Tibial artery (tissue), 4 donors: ENCODE measurements at places on chromosomes 2 and 18.

GRCh38 chr2:9422321-9423099 lies 818 bp downstream of the ITGB1BP1 start:
- peak overlapping the region; percentile 85 for H3K4me3 ChIP-seq
- peaks cover 37% of the 10 kb centered on the region for H3K4me1 ChIP-seq

GRCh38 chr2:150138587-150138986 lies 348.9 kb downstream of the RND3 start:
- no peak for DNase-seq
- no peak overlapping the region for H3K27ac ChIP-seq
- no peaks in the 10 kb centered on the region for H3K36me3 ChIP-seq

- no peaks in the 10 kb centered on the region for H3K36me3 ChIP-seq
- no peak for DNase-seq
- H3K4me3 ChIP-seq = no peak overlapping the region
- peaks cover 89% of the 10 kb centered on the region for H3K4me1 ChIP-seq
- H3K27ac ChIP-seq = peak overlapping the region; percentile 56
- no peaks in the 10 kb centered on the region for H3K27me3 ChIP-seq
Observed at GRCh38 chr2:201406077-201406662, 45.1 kb downstream of the TRAK2 start.

GRCh38 chr2:200471324-200471848 lies 38.5 kb downstream of the KCTD18 start:
- no peak overlapping the region for H3K4me3 ChIP-seq
- H3K4me1 ChIP-seq = no peaks in the 10 kb centered on the region
- H3K36me3 ChIP-seq = peaks cover 54% of the 10 kb centered on the region
- no peak for DNase-seq
- no peaks in the 10 kb centered on the region for H3K27me3 ChIP-seq

DNA sequence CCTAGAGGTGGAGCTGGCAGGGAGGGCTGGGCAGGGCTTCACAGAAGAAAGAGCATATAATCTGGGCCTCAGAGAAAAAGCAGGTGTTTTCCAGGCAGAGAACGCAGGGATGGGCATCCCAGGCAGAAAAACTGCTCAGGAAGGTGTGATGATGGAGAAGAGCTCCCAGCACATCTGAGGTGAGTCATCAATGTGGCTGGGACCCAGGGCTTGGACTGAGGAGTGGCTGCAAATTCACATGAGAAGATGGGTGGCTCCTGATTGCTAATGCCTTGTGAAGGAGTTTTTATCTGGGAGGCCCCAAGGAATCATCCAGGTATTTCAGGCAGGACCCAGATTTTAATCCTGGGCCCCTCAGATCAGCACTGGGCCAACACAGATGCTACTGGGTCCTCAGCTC lies 10.2 kb downstream of the IL1F10 start:
- no peaks in the 10 kb centered on the region for H3K4me1 ChIP-seq
- DNase-seq = no peak
- no peaks in the 10 kb centered on the region for H3K36me3 ChIP-seq
- H3K27me3 ChIP-seq = no peaks in the 10 kb centered on the region
- no peak overlapping the region for H3K27ac ChIP-seq

GRCh38 chr2:64461271-64462058 lies 7.5 kb downstream of the LGALSL start:
- H3K27ac ChIP-seq = no peak overlapping the region
- no peaks in the 10 kb centered on the region for H3K27me3 ChIP-seq
- no peak for DNase-seq
- no peak overlapping the region for H3K4me3 ChIP-seq
- H3K36me3 ChIP-seq = peaks cover 25% of the 10 kb centered on the region
- H3K4me1 ChIP-seq = no peaks in the 10 kb centered on the region
